Right hindlimb (tissue), 1 donor: ENCODE measurements at places on chromosomes 5 and 9.

DNA sequence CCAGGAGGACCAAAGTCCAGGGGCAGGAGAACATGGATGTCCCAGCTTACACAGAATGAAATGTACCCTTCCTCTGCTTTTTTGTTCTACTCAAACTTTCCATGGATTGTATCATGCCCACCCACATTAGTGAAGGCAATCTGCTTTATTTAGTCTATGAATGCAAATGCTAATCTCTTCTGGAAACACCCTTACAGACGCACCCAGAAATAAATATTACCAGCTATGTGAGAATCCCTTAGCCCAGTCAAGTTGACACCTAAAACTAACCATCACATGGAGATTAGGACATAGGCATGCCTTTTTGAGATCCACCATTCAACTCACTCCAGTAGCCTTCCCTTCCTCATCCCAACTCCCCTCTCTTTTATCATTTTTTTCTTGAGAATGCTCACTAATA is 6.1 kb upstream of the SPTLC1 start:
- no peak for DNase-seq

GRCh38 chr9:77827104-77827784 is 179.1 kb upstream of the GNA14 start:
- no peak for DNase-seq

DNA sequence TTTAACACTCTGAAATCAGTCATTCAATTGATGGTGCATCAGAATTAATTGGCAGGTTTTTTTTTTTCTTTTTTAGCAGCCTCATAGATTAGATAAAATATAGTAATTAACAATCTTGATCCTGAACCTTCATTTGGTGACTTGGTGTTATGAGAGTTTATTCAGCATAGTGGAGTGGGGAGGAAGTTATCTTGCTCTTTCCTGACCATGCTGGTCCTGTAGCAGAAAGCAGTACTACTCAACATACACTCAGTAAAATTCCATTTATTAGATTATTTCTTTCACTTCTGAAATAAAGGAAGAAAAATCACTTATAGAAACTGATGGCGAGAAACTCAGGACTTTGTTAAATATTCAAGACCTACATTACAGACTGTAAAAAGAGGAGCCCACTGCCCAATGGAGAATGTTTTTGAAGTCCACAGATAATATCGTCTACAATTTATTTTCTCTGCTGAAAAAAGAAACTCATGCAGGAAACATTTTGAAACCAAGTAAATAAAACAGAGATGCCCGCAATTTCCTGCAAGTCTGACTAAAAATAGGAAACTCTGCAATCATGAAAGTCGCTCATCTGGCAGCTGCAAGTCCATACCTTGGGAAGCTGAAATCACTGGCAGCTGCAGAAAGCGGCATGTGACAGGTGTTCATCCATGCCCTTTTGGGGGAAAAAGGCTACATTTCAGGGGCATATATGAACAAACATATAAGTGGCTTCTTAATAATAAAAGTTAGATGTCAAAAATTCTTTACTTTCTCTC is 233.2 kb upstream of the RFX3 start:
- DNase-seq, result no peak

DNA sequence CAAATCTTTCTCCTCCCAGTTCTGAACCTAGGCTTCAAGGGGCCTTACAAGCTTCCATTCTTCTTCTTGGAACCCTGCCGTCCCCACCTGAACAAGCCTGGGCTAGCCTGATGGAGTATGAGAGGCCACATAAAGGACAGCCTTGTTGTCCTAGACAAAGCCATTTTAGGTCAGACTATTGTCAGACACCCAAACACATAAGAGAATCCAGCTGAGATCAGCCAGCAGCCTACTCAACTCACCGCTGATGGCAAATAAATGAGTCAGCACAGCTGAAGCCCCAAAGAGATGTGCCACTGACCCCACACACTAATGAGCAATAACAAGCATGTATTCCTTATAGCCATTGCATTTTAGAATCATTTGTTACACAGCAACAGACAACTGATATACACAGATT is 33.8 kb downstream of the SVEP1 start:
- DNase-seq, result no peak

- DNase-seq, result no peak
Observed at GRCh38 chr9:123651273-123651672, 278.7 kb downstream of the DENND1A start.

- no peak for DNase-seq
Observed at GRCh38 chr5:55385227-55385626, 77.4 kb downstream of the MTREX start.

DNA sequence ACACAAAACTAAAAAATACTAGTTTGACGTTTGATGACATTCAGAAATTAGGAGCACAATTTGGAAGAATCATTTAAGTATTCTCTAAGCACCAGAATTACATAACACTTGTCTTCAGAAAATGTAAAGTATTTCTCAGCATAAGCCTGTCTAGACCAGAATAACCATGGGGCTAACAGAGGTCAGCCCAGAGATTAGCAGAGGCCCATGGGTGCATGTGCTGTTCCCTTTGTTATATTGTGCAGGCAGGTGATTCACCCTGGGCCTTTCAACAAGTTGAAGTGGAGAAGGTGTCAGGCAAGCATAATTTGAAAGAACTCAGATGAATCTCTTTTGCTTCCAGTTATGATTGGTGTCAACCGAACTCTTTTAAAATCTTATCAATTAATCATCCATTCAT is 227.9 kb downstream of the LURAP1L start:
- DNase-seq, result no peak

- no peak for DNase-seq
Observed at GRCh38 chr5:154999865-155000264, 13.7 kb upstream of the KIF4B start.

- peak; percentile 57 for DNase-seq
Observed at GRCh38 chr5:116360008-116360853, 214.4 kb downstream of the SEMA6A start.

DNA sequence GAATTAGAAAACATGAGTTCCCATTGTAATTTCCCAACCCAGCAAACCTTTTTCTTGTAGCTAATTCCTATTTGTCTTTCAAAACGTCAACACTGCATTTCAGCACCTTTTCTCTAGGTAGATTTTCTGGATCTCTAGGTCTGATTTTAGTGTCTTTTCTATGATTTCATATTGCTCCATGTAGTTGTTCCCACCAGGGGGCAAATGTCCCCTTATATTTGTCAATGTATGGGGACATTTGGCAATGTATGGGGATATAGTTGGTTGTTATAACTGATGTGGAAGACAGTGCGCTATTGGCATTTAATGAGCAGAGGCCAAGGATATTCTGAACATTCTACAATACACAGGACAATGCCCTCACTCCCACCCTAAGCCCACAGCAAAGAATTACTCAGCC is 273.9 kb upstream of the ADRA1B start:
- DNase-seq, result no peak

GRCh38 chr5:61409568-61409967 is 77.5 kb downstream of the ZSWIM6 start:
- no peak for DNase-seq

DNA sequence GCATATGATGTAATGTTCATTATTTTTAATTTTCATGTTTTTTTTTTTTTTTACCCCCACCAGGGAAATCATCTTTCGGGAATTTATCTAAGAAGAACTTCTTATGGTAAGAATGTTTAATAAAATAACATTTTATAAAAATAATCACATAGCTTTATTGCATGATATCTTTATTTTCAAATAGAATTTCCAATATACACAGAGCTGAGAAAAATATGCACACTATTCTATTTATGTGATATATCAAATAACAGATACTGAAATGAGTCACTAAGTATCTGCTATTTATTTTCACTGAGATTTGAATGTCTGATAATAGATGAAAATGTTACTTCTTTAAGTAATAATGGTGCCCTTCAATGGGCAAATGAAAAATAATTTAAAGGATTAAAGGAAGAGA is 1217.3 kb downstream of the MAT2B start:
- no peak for DNase-seq

- DNase-seq, result no peak
Observed at GRCh38 chr9:103977163-103977562, 116.9 kb upstream of the SMC2 start.

DNA sequence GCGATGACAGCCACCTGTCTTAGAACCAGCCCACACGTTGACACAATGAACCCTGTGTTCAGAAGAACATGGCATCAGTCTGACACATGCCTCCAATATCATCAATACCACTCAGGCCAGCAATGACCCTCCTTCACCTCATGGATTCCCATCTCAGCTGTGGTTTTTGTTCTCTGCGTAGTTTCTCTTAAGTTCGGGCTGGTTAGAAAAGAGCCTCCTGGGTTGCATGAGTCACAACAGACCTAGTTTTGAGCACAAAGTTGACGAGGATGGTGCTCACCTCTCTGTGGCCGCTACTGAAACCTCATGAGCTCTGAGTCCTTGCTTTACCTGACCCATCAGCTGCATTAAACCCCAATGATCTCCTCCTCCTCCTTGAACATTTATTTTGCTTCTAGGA is 299.9 kb downstream of the SPOCK1 start:
- no peak for DNase-seq
